Stimulated activated CD4-positive, alpha-beta T cell treated with anti-CD3 and anti-CD28 coated beads, TNF-alpha, amount 100 ng/mL, for 48 hours (primary cell): ENCODE measurements at places on chromosomes 2 and 18.

DNA sequence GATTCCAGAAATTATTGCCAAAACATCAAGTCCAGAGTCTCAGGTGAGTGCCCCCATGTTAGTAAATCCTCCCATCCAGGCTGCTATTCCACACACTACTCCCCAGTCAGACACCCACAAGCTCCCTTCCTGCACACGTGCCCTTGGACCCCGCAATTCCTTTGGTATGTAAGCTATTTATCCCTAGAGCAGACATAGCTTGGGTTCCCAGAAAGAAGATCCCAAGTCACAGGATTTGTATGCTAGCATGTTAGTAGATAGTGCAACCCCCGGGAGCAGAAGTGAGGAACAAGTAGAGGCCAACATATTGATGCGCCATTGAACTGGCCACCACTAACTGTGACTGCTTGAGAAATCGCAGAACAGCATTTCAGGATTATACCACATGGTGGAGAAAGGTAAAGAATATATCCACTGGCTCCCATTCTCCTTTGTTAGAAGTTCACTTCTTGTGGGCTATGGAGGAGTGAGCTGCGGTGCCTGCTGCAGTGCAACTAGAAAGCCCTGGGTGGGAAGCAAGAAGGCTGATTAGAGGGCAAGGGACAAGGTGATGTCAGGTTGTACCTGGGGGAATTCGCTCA lies 137.5 kb upstream of the CHAC2 start:
- DNase-seq = no peak

DNA sequence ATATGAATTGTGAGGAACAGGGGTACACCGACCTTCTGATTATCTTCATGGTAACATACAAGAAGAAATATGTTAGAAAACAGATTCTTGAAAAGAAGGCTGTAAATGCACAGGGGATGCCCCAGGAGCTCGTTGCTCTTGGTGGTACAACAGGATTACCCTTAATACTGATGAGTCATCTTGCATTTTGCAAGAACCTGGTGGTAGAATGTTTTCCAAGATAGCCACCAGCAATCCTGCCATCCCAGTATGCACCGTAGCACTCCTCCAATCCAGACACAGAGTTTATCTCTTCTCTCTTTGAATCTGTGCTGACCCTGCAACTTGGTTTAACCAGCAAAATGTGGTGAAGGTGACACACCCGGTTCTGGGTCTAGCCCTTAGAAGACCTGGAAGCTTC lies 238.3 kb downstream of the EN1 start:
- no peak for DNase-seq

- no peak for DNase-seq
Measured at GRCh38 chr2:224658780-224659405, 57.3 kb downstream of the CCDC195 start.

- no peak for DNase-seq
Measured at GRCh38 chr2:58081000-58081399, 34.4 kb downstream of the VRK2 start.

GRCh38 chr2:128404709-128405466 lies 86.2 kb upstream of the HS6ST1 start:
- no peak for DNase-seq

GRCh38 chr18:24354278-24354677 lies 43.3 kb downstream of the OSBPL1A start:
- DNase-seq = no peak

GRCh38 chr2:25168256-25169072 lies at the start of gene POMC:
TSS of gene POMC (minus strand) at chr2:25168580. CDS start at chr2:25164772, 3,808 bp downstream.
- no peak for DNase-seq

DNA sequence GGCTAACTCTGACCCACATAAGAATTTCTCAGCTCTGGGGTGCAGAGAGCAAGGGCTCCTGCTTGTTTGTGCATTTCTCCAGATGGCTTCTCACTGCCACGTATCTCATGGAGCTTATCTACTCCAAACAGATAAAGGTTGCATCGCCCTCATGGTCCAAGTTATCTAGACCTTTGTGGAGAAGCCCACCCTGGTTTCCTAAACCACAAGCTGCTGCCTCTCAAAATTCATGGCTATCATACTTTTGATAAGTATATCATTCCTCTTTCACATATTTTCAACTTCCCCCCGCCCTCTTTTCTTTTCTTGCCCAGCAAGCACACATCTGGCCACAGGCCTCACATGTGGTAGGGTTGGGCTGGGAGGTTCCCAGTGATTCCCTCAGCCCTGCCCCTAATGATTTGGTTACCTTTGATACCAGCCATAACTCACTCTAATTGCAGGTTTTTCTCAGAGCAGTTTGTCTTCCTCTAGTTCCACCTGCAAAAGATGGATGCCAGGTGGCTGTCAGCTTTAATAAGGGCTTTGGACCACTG lies 146.0 kb downstream of the RHBDD1 start:
- DNase-seq = no peak

- DNase-seq = no peak
Measured at GRCh38 chr2:179266271-179266670, 1.6 kb upstream of the SESTD1 start.

DNA sequence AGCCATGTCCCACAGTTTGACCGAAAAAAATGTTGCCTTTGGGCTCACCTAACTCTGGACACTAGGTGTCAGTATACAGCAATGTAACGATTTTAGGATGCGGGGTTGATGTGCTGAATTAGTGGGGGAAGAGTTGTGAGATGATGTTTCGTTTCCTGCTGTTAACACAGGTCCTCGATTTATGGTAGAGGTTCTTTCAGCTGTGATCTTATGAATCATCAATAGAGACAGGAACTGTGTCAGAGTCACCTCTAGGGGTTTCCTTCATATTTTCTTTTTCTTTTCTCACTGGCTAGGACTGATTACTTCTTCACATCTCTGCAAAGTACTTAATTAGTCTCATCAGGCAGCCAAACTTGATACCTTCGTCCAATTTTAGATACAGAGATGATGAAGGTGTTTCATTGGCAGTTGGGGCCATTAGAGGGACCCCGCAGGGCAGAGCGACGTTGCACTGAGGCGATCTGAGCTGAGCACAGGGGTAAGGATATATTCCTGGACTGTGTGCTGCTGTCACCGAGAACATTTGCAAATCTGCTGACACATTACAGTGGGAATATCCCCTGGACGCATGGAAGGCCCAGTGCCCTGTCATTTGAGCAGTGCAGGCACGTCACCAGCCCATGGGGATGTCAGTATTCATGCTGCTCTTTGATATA lies 10.2 kb upstream of the MMADHC start:
- DNase-seq = peak; percentile 17

GRCh38 chr2:158131483-158131912 lies 29.8 kb downstream of the UPP2 start:
- no peak for DNase-seq

- no peak for DNase-seq
Measured at GRCh38 chr2:199984755-199985154, 29.4 kb downstream of the MAIP1 start.
